ENCODE measurements at places on chromosomes 1 and 21. TPM values are rescaled to one million over a fixed set of nuclear protein-coding genes. Genes with fewer than 3 reads are reported as not detected.

The EPHA2 gene
- total RNA-seq = not detected

The AADACL4 gene
- not detected for total RNA-seq

- no peaks in the 10 kb centered on the region for H3K27me3 ChIP-seq
- H3K36me3 ChIP-seq = no peaks in the 10 kb centered on the region
- H3K4me3 ChIP-seq = no peak overlapping the region
- H3K27ac ChIP-seq = no peak overlapping the region
- H3K4me1 ChIP-seq = no peaks in the 10 kb centered on the region
- DNase-seq = no peak
Observed at GRCh38 chr1:153578936-153579335, 13.3 kb upstream of the S100A2 start.

DNA sequence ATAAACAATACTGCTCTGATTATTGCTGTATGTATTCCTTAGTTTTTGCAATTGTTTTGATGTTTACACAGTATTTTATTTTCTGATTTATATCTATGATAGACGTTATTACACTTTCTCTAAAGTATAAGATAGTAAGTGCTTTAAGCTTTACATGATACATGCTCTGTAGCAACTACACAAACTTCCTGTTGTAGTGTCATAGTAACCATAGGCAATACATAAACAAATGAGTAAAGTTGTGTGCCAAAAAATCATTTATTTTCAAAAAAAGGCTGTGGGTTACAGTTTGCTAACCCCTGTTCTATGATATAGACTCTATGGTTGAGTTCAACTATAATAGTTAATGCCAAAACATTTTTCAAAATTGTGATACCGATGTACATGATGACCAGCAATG lies 1156.4 kb downstream of the AMY1C start:
- H3K27me3 ChIP-seq = no peaks in the 10 kb centered on the region
- no peaks in the 10 kb centered on the region for H3K4me1 ChIP-seq
- DNase-seq = no peak
- no peak overlapping the region for H3K27ac ChIP-seq
- no peaks in the 10 kb centered on the region for H3K36me3 ChIP-seq
- no peak overlapping the region for H3K4me3 ChIP-seq

GRCh38 chr1:200042552-200043335 lies 15.2 kb downstream of the NR5A2 start:
- no peak overlapping the region for H3K27ac ChIP-seq
- no peak overlapping the region for H3K4me3 ChIP-seq
- no peaks in the 10 kb centered on the region for H3K4me1 ChIP-seq
